ENCODE measurements at places on chromosomes 4 and X.

DNA sequence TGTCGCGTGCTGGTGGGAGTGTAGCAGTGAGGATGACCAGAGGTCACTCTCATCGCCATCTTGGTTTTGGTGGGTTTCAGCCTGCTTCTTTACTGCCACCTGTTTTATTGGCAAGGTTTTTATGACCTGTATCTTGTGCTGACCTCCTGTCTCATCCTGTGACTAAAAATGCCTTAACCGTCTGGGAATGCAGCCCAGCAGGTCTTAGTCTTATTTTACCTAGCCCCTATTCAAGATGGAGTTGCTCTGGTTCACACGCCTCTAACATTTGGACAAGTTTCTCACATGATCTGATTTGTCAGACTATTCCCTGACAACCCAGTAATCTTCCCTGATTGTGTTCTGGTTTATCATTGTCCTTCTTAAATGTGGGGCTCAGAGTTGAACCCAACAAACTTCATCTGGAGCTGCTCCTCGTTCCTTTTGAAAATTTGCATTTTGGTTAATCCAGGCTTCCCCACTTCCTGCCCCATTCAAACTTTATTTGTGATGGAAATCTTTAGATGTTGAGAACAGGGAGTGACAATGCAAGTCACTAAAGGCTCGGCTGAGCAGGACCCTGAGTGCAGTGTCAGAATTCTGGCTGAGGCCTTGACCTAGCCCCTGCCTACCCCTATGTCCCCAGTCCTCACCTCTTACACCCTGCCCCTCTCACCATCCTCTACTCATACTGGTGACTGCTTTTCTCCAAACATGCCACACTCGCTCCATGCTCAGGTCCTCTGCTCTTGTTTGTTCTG is 226.8 kb downstream of the STIM2 start:
- no peak for DNase-seq

- no peak for DNase-seq
Measured at GRCh38 chrX:153620576-153620975, 21.6 kb upstream of the CCNQ start.

DNA sequence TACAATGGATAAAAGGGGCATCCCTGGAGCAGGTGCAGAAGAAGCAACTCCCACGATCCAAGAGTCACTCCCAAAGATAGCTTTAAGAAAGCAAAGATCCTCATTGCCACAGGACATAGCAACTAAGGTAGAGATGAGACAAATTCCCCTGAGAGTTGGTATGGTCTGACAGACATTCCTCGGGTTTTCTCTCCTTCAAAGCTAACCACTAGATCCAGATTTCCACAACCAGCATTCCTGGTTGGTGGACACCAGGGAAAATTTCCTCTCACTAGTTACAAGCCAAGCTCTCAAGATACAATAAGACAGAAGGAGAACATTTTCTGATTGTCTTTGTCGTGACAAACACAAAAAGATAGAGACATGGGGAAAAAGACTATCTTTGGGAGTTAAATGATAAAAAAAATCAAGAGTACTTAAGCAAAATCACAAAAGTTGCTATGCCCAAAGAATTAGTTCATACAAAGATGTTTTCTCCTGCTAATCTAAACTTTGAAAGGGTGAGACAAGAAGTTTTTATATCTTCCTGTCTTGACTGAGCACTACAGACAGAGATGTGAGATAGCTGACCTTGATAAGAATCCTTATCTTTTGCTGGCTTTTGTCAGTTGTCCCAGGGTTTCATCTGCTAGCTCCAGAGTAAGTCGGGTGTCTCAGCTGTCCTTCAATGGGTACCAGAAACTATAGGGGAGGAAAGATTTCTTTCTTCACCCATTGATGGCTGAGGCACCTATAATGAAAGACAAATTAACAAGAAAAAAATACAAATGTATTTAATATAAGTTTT is 200.5 kb downstream of the CENPC start:
- no peak for DNase-seq

DNA sequence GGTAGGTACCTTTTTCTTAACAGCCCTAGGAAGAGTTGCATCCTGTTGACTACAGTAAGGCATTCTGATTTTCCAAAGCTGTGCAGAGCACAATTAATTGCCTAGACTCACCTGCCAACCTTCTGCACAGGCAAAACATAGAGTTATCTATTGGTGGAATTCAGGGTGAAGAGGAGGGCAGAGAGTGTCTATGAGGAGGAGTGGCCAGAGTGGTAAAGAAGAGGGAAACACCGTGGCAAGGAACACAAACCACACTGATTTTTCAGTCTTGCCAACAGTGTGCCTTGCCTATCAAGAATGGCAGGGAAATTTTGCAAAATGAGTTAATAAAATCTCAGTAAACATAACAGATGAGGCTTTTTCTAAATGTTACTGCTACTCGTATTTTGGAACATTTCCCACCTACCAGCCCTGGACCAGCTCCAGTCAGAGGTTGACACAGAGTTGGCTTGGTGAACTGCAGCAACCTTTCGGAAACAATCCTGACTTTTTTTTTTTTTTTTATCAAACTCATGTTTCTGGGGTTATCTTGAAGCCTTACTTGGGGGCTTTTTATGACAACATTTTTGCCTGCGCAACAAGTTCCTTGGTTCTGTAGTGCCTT is 67.9 kb upstream of the CAPN6 start:
- no peak for DNase-seq

- DNase-seq, result no peak
Measured at GRCh38 chr4:24831637-24832036, 36.3 kb downstream of the SOD3 start.

DNA sequence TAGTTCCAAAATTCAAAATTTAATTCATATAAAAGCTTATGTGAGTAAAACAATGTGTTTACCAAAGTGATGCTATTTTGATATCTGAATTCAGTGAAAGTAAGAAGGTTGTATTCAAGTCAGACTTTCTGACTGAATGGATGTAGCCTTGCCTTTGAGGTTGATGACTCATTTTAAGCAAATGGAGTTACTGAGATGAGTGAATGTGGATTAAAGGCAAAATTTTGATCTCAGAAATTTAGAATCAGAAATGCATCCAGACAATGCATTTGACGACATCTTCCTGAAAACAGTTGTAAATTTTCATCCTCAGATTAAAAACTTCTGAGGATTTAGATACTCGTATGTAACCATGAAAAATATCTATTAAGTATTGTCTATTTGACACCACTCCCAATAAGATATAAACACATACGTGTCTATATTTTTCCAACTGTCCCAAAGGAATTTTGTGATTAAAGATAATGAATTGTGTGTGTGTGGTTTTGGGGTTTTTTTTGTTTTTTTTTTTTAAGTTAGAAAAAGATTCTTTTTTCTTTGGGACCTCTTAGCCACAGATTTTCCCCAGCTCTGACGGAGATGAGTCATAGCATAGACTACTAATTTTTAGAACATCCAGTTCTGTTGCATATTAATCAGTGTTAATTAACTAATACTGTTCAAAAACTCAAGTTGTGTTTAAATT is 34.4 kb downstream of the NFKB1 start:
- peak; percentile 83 for DNase-seq

DNA sequence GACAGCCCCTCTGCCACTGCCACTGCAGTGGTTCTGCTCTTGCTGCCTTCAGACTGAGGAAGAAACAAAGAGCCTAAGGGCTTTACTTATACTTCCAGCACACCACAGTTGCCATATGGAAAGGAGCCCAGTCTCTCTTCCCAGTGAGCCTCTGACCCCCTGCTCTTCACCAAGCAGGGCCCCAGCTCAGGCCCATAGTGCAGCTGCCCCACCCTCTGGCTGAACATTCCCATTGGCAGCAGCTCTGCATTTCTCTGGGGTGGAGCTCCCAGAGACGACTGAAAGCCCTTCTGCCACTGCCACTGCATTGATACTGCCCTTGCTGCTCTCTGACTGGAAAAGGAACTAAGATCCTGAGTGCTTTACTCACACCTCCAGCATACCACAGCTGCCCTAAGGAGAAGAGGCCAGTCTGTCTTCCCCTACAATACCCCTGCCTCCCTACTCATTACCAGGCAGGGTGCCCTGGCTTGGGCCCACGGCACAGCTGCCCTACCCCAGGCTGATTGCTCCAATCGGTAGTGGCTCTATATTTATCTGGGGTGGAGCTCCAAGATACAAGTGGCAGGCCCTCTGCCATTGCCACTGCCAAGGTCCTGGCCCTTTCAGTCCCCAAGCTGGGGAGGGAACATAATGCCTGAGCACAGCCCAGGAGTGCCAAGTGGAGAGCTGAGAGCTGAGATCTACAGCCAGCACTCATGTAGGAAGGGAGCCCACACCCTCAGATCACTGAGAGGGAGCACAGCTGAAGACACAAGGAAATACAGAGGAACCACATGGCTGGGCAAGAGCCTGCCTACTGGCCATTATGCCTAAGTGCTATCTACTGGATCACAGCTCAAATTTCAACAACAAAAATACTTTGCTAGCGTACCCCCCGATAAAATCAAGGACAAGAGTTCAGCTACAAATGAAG is 36.0 kb downstream of the AWAT2 start:
- no peak for DNase-seq

- DNase-seq, result no peak
Measured at GRCh38 chr4:25379591-25379990, 2.5 kb downstream of the ANAPC4 start.

GRCh38 chrX:65668377-65669310 is 1.2 kb downstream of the MSN start:
- peak; percentile 72 for DNase-seq

DNA sequence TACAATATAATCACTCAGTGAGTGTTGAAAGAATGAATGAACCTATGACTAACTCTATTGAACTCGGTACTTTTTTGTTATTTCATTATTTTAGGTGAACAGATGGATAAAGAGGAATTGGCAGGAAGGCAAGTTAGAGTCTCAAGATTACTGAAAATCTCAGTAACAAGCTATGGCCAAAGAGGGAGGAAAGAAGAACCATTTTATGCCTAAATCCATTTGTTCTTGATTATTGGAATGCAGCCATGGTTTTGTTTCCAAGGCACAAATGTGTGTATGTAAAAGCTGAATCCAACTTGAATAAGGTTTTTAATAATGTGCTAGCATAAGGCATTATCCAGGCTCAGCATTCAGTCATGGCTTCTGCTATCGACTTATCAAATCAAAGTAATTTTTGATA is 196.4 kb downstream of the DTHD1 start:
- no peak for DNase-seq

DNA sequence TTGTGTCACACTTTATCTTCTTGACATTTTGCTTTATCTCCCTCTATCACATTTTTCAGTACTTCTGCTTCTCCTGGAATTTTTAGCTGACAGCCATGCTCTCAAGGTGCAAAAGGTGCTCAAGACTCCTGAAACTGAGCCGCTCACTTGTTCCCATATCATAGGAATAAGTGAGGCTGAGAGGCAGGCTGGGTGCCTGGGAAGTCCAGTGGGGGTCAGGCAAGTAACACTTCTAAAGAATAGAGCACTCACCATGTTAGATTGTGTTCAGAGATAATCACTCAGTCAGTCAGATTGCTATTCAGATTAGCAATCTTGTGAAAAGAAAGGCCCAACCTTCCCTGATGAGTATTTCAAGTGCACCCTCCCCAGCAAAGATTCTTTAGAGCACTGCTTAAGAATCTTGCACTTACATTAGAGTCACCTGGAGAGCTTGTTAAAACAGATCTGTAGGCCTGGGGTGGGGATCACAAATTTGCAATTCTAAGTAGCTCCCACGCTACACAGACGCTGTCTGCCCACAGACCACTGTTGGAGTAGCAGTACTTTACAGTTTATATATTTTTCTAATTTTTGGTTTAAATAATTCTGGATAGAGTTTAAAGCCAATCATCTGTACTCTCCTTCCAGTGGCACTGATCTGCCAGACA is 23.1 kb upstream of the LRAT start:
- no peak for DNase-seq

GRCh38 chrX:44428989-44429627 is 85.6 kb upstream of the EFHC2 start:
- peak; percentile 2 for DNase-seq

GRCh38 chr4:78749258-78749971 is 26.7 kb upstream of the BMP2K start:
- DNase-seq, result peak; percentile 30

- DNase-seq, result no peak
Measured at GRCh38 chr4:186651181-186651603, 72.5 kb downstream of the FAT1 start.

DNA sequence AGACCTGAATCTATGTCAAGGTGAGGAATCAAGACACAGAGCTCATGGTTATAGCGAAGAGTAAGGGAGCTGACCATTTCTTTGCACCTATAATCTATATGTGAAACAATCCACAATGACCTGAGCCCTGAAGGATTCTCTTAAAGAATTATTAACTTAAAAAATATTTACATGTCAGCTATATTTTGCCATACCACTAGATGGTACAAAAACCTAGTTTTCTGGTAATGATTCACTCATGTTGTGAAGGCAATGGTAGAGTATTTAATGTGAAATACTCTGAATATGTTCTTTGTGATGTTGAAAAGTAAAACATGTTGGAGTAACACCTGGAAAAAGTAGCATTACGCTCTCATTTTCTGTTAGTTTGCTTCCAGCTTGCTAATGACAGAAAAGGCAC is 40.0 kb downstream of the VGLL1 start:
- no peak for DNase-seq
